ENCODE measurements at places on chromosomes 7 and 10.

- no peak for DNase-seq
Observed at GRCh38 chr7:157601530-157601929, 264.7 kb downstream of the DNAJB6 start.

- DNase-seq: no peak
Observed at GRCh38 chr10:86224354-86225102, 142.1 kb downstream of the GRID1 start.

DNA sequence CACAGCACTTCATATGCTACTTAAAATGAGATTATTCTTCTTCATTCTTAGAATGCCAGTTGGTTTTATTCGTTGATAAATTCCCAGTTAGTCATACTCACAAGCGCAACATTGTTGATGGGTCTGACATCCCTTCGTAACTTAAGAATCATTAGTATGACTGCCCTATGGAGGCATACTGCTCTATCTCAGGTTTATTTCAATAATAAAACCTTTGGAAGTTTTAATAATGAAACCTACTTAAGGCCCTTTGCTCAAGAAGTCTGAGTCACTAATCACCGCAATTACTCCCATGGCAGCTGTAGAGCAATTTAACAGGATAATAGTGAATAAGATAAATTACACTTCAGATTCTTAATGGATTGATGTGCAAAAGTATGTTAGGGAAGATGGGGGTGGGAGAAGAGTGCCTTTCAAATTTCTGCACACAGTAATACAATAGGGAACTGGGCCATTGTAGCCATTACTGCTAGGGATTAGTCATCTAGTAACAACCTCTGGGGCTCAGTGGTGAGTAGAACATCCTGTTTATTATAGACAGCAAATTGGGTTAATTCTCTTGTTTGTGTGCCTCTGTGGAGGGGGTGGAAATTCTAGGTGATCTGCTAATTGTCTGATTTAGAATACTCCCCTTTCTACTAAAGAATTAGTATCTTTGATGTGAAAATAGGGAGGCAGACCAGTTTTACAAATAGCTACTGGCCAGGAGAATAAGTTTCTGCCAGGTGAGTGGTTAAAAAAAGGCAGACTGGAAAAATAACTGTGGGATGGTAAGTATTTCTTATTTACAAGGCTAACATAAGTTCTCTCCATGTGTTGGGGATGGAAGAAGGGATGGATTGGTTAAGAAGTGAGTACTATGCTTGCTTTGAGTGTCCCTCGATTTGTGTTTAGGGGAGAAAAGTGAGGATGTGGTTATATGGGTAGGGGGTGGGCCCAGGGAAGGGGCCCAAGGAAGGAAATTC, 74.5 kb upstream of the VKORC1L1 start:
- peak; percentile 84 for DNase-seq

GRCh38 chr10:90451283-90451682, 406.6 kb downstream of the HTR7 start:
- no peak for DNase-seq

- DNase-seq: no peak
Observed at GRCh38 chr10:103064956-103065355, 128.1 kb downstream of the NT5C2 start.

- no peak for DNase-seq
Observed at GRCh38 chr10:26448292-26448691, 10.2 kb downstream of the APBB1IP start.
